ENCODE measurements at places on chromosomes 11 and 22.

DNA sequence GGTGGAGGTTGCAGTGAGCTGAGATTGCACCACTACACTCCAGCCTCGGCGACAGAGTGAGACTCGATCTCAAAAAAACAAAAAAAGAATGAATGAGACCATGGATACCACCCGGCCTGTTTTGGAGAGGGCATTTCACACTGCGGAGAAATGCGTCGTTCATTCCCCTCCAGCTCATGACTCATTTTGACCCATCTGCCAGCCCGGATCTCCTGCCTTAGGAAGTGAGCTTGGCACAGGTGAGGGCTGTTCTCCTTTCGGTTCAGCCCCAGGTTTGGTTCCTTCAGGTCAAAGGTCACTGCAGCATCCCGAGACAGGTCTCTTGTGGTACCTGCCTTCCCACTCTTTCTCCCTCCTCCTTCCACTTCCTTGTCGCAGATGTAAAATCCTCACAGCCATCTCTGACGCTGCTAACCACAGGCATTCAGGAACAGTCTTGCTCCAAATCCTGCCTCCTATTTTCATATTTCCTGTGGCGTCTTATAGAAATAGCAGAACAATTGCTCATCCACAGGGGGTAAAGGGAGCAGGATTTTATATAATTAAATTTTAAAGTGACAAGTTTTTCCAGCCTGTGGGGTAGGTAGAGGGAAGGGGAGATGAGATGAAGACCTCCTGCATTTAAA is 517.9 kb downstream of the NTM start:
- DNase-seq, result peak; percentile 90

GRCh38 chr11:115700496-115700895 is 196.3 kb upstream of the CADM1 start:
- DNase-seq, result no peak

GRCh38 chr11:70142221-70142875 is 60.7 kb upstream of the FADD start:
- no peak for DNase-seq

DNA sequence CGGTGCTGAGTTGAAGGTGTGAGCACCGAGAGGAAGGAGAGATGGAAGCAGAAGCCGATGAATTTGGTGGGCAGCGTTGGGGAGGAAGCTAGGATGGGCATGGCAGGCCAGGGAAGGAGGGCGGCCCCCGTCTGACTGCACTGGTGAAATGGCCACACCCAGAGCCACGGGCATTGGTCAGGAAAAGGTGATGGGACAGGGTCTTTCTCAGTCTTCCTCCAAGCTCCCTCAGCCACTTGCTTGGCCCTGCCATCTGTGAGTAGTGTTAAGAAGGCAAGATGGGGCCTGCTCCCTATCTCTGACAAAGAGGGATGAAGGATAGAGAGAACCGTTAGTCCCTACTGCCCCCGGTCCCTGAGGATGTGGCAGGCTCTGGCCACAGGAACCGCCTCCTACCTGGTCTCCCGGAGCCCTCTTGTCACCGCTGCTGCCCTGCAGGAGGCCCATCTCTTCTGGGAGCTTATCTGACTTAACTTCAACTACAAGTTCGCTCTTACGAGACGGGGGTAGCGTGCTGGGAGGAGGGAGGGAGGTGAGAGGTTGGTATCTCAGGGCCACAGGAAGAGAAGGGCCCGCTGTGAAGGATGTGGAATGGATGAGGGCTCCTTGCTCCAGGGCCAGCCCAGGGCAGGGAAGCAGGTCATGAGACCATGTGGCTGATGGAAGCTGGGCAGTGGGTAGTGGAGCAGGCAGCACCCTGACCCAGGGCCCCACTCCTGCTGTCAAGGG is 6.8 kb downstream of the MCAM start:
- DNase-seq, result no peak

DNA sequence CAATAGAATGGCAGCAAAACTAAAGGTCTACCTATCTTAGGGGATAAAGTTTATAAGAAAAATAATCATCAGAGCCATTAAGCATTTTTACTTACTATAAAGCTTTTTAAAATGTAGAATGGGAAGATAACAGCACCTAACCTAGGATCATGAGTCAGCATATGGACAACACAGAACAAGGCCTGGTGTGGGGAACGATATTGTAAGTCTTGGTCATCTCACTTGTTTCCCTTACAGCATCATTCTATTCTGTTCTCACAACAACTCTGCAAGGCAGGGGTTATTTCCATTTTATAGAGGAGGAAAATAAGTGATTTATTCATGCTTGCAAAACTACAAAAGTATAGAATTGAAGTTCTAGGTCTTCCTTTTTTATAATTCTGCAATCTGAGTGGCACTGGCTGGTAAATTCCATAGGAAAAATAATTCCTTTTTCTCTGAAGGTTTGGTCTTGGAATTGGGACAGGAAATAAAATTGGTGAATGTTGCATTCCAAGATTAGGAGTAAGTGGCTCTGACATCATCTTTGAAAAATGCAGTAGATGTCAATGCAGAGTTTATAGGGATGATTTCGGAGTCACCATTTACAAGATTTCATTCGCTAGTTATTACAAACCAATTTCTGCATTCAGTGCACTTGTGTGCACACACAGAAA is 423.0 kb downstream of the DYNC2H1 start:
- DNase-seq, result peak; percentile 59

DNA sequence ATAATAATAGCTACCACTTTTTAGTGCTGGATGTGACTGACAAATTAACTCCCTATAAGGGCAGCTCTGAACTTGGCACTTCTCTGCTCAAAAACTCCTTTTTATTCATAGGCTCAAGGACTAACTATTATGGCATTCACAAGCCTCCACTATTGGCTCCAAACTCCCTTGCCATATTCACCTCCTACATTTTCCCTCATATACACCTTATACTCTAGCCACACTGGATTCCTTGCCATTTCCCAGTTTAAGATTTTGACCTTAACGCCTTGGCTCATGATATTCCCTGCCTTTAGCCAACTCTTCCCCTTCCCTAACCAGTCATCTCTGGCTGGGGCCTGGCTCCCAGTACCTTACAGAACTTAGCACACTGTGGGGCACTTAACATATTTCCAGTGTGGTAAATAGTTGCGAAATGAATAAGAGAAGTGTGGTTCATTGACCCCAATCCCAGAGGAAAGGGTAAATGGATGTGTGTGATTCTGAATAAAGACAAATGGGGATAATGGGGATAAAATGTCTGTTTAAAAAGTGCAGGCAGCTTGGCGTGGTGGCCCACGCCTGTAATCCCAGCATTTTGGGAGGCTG is 40.0 kb upstream of the SORL1 start:
- no peak for DNase-seq

DNA sequence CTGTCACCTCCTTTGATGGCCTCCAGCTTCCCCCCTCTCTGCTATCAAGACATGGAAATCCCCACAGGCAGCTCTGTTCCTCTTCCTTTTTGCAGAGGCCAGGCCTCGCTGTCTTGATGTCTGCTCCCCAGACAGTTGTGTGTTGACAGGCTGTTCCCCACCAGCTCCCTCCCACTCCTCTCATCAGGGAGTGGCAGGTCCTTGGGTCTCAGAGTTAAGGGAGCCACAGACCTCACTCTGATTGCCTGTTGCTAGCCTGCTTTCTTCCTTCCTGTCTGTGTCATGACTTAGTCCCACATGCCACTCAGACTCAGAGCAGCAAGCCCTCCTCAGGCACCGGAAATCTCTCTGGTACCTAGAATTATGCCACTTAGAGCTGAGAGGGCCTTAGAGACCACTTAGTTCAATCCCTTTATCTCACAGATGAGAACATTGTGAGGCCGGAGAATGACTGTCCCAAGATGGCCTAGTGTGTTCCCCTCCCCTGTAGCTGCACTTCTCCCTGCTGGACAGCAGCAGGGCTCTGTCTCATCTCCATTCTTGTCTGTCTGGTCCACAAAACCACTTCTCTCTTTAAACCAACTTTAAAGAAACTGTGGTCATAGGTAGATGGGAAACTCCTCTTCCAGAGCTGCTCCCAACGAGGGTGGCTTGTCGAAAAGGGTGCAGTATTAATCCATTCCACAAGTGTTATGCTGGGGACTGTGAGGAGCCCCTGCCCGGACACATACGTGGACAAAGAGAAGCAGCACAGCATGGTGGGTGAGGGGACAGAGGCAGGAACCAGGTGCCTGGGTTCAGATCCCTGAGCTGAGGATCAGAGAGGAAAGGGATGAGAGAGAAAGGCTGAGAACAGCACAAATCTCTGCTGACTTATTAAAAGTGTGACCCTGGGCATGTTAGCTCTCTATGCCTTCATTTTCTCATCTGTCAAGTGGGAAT is 4.2 kb downstream of the AMPD3 start:
- no peak for DNase-seq

- DNase-seq, result no peak
Measured at GRCh38 chr11:117840881-117841550, 16.5 kb upstream of the FXYD2 start.

- DNase-seq, result no peak
Measured at GRCh38 chr11:81886406-81887075, 847.1 kb downstream of the FAM181B start.

DNA sequence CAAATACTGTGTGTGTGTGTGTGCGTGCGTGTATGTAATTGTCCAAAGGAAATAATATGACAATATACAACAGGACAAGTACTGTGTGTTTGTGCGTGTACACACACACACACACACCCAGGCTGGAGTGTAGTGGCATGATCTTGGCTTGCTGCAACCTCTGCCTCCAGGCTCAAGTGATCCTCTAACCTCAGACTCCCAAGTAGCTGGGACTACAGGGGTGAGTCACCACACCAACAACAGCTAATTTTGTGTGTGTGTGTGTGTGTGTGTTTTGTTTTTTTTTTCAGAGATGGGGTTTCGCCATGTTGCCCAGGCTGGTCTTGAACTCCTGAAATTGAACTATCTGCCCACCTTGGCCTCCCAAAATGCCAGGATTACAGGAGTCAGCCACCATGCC is 61.5 kb downstream of the NUP98 start:
- no peak for DNase-seq

DNA sequence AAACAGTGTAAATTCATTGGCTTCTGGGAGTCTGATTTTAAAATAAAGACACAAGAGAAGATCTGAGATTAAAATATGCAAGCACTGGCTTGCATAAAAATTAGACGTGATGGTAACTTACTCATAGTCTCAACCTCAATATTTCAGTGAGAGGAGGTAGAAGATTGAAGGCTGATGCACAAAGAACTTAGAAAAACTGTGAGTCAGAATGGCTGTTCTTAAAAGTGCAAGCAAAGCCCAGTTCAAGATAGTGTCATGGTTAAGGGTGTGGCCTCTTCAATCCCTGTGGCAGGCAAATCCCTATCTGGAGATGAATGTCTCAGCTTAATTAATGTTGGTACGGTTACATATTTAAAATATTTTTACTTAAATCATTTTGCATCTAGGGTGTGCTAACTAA is 33.6 kb upstream of the FIBIN start:
- DNase-seq, result no peak

GRCh38 chr22:49382451-49382735 is 445.3 kb downstream of the BRD1 start:
- no peak for DNase-seq

- DNase-seq, result peak; percentile 27
Measured at GRCh38 chr11:29135504-29135903, 881.3 kb downstream of the KCNA4 start.

GRCh38 chr11:61071208-61071681 is 31.0 kb upstream of the CD5 start:
- DNase-seq, result no peak

- no peak for DNase-seq
Measured at GRCh38 chr11:129323896-129324502, 51.6 kb upstream of the BARX2 start.
